Vagina (tissue), 2 donors: ENCODE measurements at places on chromosomes 3 and 15.
A peak's percentile ranks its signal among the peaks of the same experiment; 100 is the strongest.

DNA sequence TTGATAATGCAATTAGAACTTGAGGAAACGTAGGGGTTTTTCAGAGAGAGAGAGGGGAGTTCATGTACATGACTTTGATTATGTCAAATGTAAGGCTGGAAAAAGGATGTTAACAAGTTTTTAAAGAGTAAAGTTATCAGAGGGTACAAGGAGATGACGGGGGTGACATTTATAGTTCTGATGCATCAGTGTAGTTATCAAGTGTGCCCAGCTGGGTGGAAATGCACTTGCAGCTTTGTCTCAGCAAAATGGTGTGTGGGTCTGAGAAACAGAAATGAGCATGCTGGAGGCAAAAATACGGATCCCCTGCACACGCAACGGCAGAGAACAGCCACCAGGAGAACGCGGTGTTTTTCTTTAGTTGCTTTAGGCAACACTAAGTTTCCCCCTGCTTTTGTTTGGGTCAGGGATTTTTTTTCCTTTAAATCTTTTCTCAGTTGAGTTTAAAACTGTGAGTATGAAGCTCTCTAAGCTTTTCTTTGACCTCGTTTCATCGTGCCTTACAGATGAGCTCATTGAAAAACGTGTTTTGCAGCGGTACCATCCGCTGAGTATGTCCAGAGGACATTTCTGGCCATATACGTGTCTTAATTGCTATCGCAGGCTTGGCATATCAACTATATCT, 205.4 kb downstream of the PDZRN3 start:
- H3K36me3 ChIP-seq: no peaks in the 10 kb centered on the region
- no peaks in the 10 kb centered on the region for H3K27me3 ChIP-seq
- H3K4me3 ChIP-seq: peak overlapping the region; percentile 3
- H3K4me1 ChIP-seq: peaks cover 45% of the 10 kb centered on the region
- peak overlapping the region; percentile 75 for H3K27ac ChIP-seq

GRCh38 chr3:105101603-105102002, 265.1 kb upstream of the ALCAM start:
- no peak for DNase-seq
- H3K4me3 ChIP-seq: no peak overlapping the region
- H3K36me3 ChIP-seq: no peaks in the 10 kb centered on the region
- no peaks in the 10 kb centered on the region for H3K4me1 ChIP-seq

GRCh38 chr3:13574083-13574797, 25.3 kb downstream of the FBLN2 start:
- no peaks in the 10 kb centered on the region for H3K36me3 ChIP-seq
- no peak overlapping the region for H3K4me3 ChIP-seq
- no peaks in the 10 kb centered on the region for H3K27me3 ChIP-seq
- H3K4me1 ChIP-seq: peaks cover 55% of the 10 kb centered on the region
- H3K27ac ChIP-seq: peak overlapping the region; percentile 78

- DNase-seq: no peak
- H3K36me3 ChIP-seq: no peaks in the 10 kb centered on the region
- H3K4me1 ChIP-seq: no peaks in the 10 kb centered on the region
- H3K4me3 ChIP-seq: no peak overlapping the region
- no peak overlapping the region for H3K27ac ChIP-seq
These were observed 220.0 kb upstream of the GRM7 start for GRCh38 chr3:6640907-6641306.

- DNase-seq: no peak
- peaks cover 14% of the 10 kb centered on the region for H3K4me1 ChIP-seq
- peaks cover 4% of the 10 kb centered on the region for H3K27me3 ChIP-seq
- H3K4me3 ChIP-seq: peak overlapping the region; percentile 48
These were observed 532.1 kb upstream of the SEMA6D start for GRCh38 chr15:47184908-47185801.

DNA sequence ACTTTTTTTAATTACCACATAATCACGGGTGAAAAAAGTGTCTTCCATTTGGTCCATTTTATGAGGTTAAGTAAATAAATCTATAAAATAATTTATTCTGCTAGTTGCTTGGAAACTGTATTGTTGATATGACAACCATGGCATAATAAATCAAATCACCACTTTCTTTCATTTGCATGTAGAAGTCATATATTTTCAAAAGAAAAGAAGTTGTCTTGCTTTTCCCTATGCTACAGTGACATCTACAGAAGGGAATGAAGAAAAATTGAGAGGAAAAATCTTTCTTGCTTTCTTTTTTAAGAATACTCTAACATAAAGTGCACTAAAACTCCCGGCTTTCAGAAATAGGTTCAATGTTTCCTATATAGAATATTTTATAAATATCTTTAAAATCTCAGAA, 228.5 kb downstream of the ZBBX start:
- no peaks in the 10 kb centered on the region for H3K4me1 ChIP-seq
- H3K27me3 ChIP-seq: no peaks in the 10 kb centered on the region
- H3K27ac ChIP-seq: no peak overlapping the region

DNA sequence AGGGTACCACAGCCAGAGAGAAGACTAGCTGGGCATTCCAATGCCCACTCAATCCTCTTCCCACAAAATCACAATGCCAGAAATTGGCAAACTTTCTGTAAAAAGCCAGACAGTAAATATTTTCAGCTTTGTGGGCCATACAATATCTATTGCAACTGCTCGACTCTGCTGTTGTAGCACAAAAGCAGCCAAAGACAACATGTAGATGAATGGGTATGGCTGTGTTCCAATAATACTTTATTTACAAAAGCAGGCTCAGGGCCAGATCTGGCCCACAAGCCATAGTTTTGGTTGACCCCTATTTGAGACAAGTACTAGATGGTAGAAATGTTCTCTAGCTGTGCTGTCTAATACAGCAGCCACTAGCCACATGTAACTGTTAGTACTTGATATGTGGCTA, 330.9 kb downstream of the ERC2 start:
- DNase-seq: no peak
- H3K36me3 ChIP-seq: no peaks in the 10 kb centered on the region
- no peaks in the 10 kb centered on the region for H3K4me1 ChIP-seq

DNA sequence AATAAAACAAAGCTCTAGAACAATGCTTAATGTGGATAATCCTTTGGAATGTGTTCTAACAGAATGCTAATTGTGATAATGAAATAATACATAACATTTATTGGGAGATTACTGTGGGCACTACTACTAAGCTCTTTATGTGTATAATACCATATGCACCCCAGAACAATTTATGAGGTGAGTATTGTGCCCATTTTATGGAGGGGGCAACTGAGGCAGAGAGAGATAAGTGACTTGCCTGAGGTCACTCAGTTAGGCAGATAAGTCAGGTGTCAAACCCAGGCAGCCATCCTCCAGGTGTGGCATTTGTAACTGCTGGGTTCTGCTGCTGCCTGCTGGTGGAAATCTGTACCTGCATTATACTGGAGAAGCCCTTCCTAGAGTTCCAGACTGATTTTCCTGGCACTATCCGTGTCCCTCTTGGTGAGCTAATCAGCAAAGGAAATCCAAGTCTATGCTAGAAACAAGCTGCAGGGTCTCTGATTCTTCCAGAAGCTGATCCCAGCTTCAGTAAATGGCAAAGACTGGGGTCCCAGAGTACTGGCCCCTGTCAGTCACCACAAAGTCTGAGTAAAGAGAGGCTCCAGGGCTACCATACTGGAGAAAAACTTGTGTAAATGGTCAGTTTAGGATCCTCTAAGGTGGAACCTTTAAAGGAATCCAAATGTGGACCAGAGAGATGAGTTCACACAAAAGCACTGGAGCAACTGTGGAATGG, 22.6 kb upstream of the RBP1 start:
- H3K36me3 ChIP-seq: no peaks in the 10 kb centered on the region
- no peak overlapping the region for H3K27ac ChIP-seq
- DNase-seq: no peak
- no peak overlapping the region for H3K4me3 ChIP-seq
- no peaks in the 10 kb centered on the region for H3K27me3 ChIP-seq

GRCh38 chr3:178320456-178321351, 215.5 kb upstream of the KCNMB2 start:
- no peak overlapping the region for H3K27ac ChIP-seq
- H3K4me3 ChIP-seq: no peak overlapping the region
- no peaks in the 10 kb centered on the region for H3K36me3 ChIP-seq
- H3K27me3 ChIP-seq: no peaks in the 10 kb centered on the region
- H3K4me1 ChIP-seq: peaks cover 12% of the 10 kb centered on the region

DNA sequence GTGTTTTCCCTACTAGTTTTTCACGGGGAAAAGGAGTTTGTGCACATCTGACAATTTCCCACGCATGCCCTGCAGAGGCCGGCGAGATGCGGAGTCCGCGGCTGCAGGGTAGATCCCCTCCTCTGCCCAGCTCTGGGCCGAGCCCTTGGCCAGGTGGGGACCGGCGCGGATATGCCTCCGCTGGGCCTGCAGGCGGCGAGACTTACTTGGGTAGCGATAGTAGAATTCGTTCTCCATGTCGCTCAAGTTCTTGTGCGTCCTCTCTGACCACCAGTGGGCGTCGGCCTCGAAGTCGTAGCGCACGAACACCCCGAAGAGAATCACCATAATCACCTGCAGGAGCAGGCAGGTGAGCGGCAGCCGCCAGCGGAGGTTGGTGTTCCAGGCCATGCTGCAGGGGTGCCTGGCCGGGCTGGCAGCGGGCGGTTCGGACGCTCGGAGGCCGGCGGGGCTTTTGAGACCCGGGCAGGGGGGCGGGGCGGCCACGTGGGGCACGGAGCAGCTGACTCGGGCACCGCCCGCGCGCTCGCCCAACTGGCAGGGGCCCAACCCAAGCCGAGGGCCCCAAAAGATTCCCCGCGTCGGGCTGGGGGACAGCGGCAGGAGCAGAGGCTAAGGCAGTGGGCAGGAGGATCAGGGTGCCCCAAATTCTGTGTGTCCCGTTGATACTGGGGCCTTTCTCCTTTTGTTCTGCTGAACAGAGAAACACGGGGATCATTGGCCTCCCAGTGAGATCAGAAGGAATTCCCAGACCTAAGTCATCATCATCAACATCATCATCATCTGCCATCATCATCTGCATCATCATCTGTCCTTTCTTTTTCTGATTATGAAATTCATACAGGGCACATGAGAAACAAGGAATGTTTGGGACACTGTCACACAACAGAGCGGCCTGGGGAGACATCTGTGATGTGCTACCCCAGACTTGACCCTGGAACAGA, at the start of gene RHCG:
Gene RHCG (minus strand): TSS at position 429 of the 944 bp plus-strand sequence. CDS start 39 bp downstream, at position 390.
- peak within 1 kb of the TSS; percentile 41 for H3K4me3 ChIP-seq
- peaks cover 18% of the 10 kb centered on the region for H3K4me1 ChIP-seq
- peak within 1 kb of the TSS; percentile 77 for H3K27ac ChIP-seq
- peak; percentile 88 for DNase-seq
- peaks cover 9% of the 10 kb centered on the region for H3K27me3 ChIP-seq

- no peaks in the 10 kb centered on the region for H3K27me3 ChIP-seq
- H3K4me1 ChIP-seq: peaks cover 9% of the 10 kb centered on the region
- H3K36me3 ChIP-seq: no peaks in the 10 kb centered on the region
- no peak for DNase-seq
- H3K4me3 ChIP-seq: no peak overlapping the region
- no peak overlapping the region for H3K27ac ChIP-seq
These were observed 17.1 kb downstream of the ISG20 start for GRCh38 chr15:88655800-88656488.

DNA sequence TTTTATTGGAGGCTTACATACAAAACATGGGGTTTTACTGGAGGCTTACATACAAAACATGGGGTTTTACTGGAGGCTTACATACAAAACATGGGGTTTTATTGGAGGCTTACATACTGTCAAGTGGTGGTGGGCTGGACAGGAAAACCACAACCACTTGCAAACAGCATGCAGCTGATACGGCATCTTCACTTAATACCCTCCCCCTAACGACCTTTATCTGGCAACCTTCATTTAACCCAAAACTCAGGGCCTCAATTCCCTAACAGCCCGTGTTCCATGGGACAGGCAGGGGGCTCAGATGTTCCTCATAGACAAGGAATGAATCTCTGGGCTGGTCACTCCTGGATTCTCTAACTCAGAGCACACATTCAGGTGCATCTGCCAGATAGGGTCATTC, 137.1 kb downstream of the CD47 start:
- H3K27me3 ChIP-seq: no peaks in the 10 kb centered on the region
- no peak overlapping the region for H3K4me3 ChIP-seq
- H3K36me3 ChIP-seq: no peaks in the 10 kb centered on the region
- no peak overlapping the region for H3K27ac ChIP-seq
- H3K4me1 ChIP-seq: peaks cover 26% of the 10 kb centered on the region
- no peak for DNase-seq

DNA sequence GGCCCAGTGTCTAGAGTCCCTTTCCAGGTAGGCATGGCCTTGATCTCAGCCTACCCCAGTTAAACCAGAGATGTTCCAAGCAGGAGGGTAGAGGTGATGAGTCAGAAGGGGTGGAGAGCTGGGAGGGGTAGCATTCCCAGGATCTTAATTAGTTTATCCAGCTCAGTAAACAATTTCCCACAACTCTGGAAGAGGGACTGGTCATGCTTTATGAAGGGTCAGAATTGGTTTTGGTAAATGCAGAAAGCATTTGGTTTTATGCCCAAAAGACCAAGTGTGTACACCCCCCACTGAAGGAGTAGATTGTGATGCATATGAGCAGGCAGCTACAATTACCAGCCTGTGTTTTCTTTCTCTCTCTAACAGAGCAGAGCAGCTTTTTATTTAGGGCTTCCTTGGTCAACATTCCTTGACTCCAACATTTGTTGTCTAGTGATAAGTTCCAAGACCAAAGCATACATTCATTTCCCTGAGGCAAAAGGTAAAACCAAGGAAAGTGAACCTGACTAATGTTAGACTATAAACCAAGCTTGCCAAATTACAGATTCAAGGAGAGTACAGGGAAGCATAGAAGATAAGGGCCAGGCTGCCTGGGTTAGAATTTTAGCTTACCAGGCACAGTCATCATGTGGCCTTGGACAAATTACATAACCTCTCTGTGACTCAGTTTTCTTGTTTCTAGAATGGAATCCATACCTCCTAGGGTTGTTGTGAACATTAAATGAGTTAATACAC, 17.6 kb downstream of the EXOSC7 start:
- H3K4me3 ChIP-seq: no peak overlapping the region
- H3K36me3 ChIP-seq: peaks cover 28% of the 10 kb centered on the region
- peaks cover 40% of the 10 kb centered on the region for H3K4me1 ChIP-seq
- H3K27me3 ChIP-seq: no peaks in the 10 kb centered on the region
- peak overlapping the region; percentile 68 for H3K27ac ChIP-seq

DNA sequence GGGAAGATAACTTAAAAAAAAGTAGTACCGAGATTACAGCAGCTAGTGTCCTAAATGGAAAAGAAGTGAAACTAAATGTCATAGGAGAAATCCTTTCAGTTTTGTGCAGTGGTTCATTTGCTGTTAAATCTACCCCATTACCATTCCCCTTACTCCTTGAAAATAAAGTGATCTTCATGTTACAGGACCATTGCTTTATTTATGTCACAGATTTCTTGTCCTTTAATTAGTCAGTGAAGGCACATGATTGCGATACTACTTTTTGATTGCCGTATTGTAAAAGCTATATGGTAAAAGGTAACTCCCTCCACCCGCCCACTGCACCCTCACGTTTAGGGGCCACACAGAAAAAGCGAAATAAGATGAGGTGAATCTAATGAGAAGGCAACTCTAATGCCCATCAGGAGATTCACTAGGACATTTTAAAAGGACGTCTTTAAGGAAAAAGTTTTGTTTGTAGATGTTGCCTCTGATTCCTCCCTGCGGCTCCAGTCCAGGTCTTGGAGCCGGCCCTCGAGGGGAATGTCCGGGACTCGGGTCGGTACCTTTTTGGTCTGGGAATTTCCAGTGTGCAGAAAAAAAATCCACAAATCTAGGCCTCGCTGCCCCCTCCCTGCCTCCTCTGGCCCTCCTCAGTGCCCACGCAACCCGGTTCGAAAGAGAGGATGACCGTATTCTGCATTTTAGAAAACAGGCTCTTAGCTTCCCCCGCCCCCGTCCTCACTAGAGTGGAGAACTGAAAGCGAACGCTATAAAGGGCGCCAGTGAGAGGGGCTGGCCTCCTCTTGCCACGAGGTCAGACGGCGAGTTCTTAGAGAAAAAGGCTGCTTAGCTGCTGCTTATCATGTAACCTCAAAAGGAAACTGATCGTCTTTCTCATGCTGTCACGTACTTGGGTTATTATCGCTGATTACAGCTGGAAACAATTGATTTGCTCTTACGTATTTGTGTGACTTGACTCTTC, 21.8 kb upstream of the NFKBIZ start:
- no peaks in the 10 kb centered on the region for H3K27me3 ChIP-seq
- H3K4me3 ChIP-seq: peak overlapping the region; percentile 68
- peaks cover 41% of the 10 kb centered on the region for H3K4me1 ChIP-seq
- no peaks in the 10 kb centered on the region for H3K36me3 ChIP-seq
- no peak for DNase-seq
